ENCODE measurements at places on chromosomes 5 and 9.

GRCh38 chr9:98983295-98984268, 39.9 kb downstream of the COL15A1 start:
- H3K27me3 ChIP-seq: peaks cover 45% of the 10 kb centered on the region
- H3K4me3 ChIP-seq: no peak overlapping the region
- peak overlapping the region; percentile 15 for H3K27ac ChIP-seq
- peaks cover 28% of the 10 kb centered on the region for H3K4me1 ChIP-seq

- H3K36me3 ChIP-seq: no peaks in the 10 kb centered on the region
- no peaks in the 10 kb centered on the region for H3K27me3 ChIP-seq
- H3K27ac ChIP-seq: no peak overlapping the region
- no peaks in the 10 kb centered on the region for H3K4me1 ChIP-seq
These were observed 8.9 kb upstream of the TLE4 start for GRCh38 chr9:79562749-79563386.

- H3K27me3 ChIP-seq: no peaks in the 10 kb centered on the region
- no peak overlapping the region for H3K4me3 ChIP-seq
- H3K27ac ChIP-seq: no peak overlapping the region
- H3K4me1 ChIP-seq: no peaks in the 10 kb centered on the region
- DNase-seq: no peak
These were observed 469.9 kb downstream of the ARHGEF28 start for GRCh38 chr5:74095871-74096270.

GRCh38 chr5:174457141-174457678, 267.2 kb upstream of the MSX2 start:
- no peak for DNase-seq
- no peaks in the 10 kb centered on the region for H3K27me3 ChIP-seq
- H3K27ac ChIP-seq: no peak overlapping the region
- no peaks in the 10 kb centered on the region for H3K36me3 ChIP-seq

DNA sequence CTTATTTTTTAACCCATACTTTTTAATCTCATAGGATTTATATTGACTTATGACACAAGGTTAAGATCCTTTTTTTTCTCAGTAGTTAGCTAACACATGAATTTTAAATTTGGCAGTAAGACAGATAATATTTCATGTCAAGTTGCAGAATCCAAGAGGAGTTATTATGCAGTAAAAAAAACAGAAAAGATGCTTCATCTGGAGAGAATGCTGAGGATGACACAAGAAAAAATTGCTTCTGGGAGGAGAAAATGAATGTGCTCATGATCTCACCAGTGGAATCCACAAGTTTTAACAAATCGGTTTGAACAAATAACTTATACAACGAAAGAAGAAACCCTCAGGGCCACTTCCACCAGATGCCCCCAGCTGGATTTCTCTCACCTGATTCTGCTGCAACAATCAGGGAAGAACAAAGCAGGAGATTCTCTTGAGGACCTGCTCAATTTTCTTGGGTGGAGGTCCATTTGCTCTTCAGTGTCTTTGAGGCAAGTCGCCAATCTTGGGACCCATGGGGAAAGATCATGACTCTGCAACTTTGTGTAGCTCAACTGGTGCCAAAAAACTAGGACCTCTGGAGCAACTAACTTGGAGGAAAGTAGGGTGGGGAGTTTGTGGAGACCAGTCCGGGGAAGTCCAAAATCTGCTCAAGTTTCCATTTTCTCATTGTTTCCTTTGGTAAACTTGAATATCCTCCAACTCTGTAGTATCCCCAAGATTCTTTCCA, 50.5 kb upstream of the TNFSF15 start:
- H3K4me3 ChIP-seq: peak overlapping the region; percentile 38
- DNase-seq: peak; percentile 71
- H3K27ac ChIP-seq: peak overlapping the region; percentile 94
- no peaks in the 10 kb centered on the region for H3K27me3 ChIP-seq
- no peaks in the 10 kb centered on the region for H3K36me3 ChIP-seq
- H3K4me1 ChIP-seq: peaks cover 39% of the 10 kb centered on the region

GRCh38 chr5:16456103-16456832, 9.3 kb downstream of the ZNF622 start:
- no peaks in the 10 kb centered on the region for H3K27me3 ChIP-seq
- H3K36me3 ChIP-seq: peaks cover 69% of the 10 kb centered on the region
- peaks cover 39% of the 10 kb centered on the region for H3K4me1 ChIP-seq
- H3K27ac ChIP-seq: peak overlapping the region; percentile 88

GRCh38 chr9:73073337-73074175, 78.1 kb upstream of the ANXA1 start:
- no peaks in the 10 kb centered on the region for H3K36me3 ChIP-seq
- H3K27me3 ChIP-seq: peaks cover 3% of the 10 kb centered on the region

- peaks cover 2% of the 10 kb centered on the region for H3K27me3 ChIP-seq
- peaks cover 48% of the 10 kb centered on the region for H3K4me1 ChIP-seq
- peak; percentile 80 for DNase-seq
These were observed 9.7 kb downstream of the MRPL36 start for GRCh38 chr5:1789834-1790471.

GRCh38 chr5:65809817-65810531, 88.0 kb downstream of the NLN start:
- peaks cover 17% of the 10 kb centered on the region for H3K36me3 ChIP-seq
- peak; percentile 80 for DNase-seq
- no peak overlapping the region for H3K4me3 ChIP-seq
- peaks cover 47% of the 10 kb centered on the region for H3K4me1 ChIP-seq
- peak overlapping the region; percentile 41 for H3K27ac ChIP-seq
- no peaks in the 10 kb centered on the region for H3K27me3 ChIP-seq

GRCh38 chr9:37060833-37061232, 26.8 kb upstream of the PAX5 start:
- no peaks in the 10 kb centered on the region for H3K4me1 ChIP-seq
- H3K27ac ChIP-seq: no peak overlapping the region
- H3K4me3 ChIP-seq: no peak overlapping the region
- no peak for DNase-seq
- no peaks in the 10 kb centered on the region for H3K36me3 ChIP-seq
- peaks cover 36% of the 10 kb centered on the region for H3K27me3 ChIP-seq

DNA sequence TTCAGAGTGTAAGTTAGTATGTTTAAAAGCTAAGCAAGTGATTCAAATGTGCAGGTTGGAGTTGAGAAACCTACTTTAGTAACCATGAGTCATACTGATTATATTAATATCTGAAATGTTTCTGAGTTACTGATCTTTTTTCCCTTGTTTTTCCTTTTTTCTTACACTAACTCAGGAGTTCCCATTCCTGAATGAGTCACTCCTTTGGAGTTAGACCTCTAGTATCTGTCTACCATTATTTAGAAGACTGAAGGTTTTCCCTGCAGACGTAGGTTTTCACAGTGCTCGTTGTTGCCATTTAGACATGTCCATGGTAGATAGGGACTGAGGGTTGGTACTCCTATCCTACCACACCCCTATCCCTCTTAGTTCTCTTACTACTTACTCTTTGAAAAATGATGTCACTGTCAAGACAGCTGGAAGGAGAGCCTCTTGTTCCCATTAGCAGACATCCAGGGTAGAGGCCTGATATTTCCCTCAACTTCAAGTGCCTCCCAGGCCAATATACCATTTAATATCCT, 20.2 kb downstream of the OCLN start:
- no peak overlapping the region for H3K4me3 ChIP-seq
- DNase-seq: peak; percentile 87
- H3K4me1 ChIP-seq: peaks cover 25% of the 10 kb centered on the region
- H3K27ac ChIP-seq: peak overlapping the region; percentile 1
- no peaks in the 10 kb centered on the region for H3K36me3 ChIP-seq
- H3K27me3 ChIP-seq: no peaks in the 10 kb centered on the region

- peaks cover 16% of the 10 kb centered on the region for H3K4me1 ChIP-seq
- H3K27ac ChIP-seq: peak overlapping the region; percentile 77
- H3K36me3 ChIP-seq: no peaks in the 10 kb centered on the region
- H3K4me3 ChIP-seq: no peak overlapping the region
- DNase-seq: peak; percentile 56
These were observed 77.4 kb downstream of the NR2F1-AS1 start for GRCh38 chr5:93503598-93504067.

Measured in osteoblast (primary cell).